IPS DF 6.9 (cell line): ENCODE measurements at places on chromosomes 4 and X.
A peak's percentile ranks its signal among the peaks of the same experiment; 100 is the strongest.

DNA sequence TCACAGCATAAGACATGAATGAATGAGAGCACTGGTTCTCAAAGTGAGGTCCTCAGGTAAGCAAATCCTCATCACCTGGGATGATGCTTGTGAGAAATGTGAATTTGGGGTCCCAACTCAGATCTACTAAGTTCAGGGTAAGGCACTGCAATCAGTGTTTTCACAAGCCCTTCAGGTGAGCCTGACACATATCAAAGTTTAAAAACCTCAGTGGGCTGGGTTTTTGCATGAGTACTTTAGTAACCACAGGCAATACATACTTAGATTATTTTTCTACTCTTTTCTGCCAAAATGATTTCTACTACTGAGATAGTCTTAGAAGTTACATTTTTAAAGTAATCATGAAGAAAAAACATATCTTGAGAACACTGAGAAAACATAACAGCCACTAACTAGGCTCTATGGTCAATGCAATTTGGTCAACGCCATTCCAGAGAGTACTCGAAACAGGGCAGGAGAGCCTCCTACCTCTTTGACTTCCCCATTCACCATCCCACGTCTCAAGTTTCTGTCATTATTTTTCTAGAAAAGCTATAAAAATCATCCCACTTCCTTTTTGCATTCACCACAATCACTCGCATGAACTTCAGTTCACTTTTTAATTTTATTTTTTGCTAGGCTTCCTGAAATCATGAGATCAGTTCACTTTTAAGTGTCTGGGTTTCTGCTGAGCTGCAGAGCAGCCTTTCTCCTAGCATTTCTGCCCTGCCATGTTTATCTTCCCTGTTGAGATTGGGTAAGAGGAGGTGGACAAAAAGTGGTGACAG lies 73.8 kb downstream of the MFAP3L start:
- DNase-seq = no peak

- DNase-seq = no peak
Measured at GRCh38 chrX:20267931-20268701, 1.4 kb upstream of the RPS6KA3 start.

GRCh38 chr4:60724623-60725022 lies 475.5 kb upstream of the ADGRL3 start:
- DNase-seq = no peak

GRCh38 chrX:143581240-143581639 lies 54.7 kb downstream of the SLITRK4 start:
- no peak for DNase-seq

DNA sequence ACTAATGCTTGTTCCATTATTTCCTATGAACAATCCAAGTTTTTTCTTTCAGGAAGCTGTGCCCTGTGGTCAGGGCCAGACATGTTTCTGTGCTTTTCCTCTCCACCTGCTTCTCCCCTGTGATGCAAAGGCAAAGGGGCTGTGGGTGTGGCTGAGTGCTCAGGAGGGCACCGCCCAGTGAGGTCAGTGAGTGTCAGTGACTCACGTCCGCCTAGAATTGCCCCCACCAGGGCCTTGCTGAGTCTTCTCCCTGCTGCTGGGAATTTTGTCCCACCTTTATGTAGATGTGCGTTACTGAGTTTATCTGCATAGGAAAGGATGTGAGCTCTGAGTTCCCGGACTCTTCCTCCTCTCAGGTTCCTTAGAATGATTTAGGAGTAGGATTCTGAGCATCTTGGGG lies 283.2 kb downstream of the DCHS2 start:
- peak; percentile 13 for DNase-seq

DNA sequence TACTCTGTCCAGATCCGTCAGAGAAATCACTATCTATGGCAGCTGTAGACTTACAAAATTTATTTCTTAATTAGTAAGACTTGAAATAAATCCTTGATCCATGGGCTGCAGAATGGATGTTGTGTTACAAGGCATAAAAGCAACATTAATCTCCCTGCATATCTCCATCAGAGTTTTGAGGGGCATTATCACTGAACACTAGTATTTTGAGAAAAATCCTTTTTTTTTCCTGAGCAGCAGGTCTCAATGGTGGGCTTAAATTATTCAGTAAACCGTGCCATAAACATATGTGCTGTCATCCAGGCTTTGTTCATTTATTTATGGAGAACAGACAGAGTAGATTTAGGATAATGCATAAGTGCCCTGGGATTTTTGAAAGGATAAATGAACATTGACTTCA lies 457.9 kb upstream of the CTSO start:
- no peak for DNase-seq

DNA sequence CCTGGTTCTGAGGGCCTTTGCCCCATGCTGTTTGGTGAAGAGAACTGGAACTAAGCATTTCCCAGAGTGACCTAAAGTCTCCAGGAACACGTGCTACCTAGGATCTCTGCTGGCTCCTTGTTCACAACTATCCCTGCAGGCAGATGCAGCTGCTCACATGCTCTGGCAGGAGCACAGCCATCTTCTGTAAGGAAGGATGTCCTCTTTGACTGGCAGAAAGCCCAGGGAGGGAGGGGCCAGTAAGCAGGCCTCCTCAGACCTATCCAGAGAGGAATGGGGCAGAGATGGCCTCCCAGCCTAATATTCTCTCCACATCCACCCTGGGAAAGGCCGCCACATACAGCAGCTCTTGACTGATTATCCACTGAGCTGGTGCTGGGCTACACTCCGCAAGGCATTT lies 142.8 kb upstream of the EOLA2 start:
- DNase-seq = no peak

DNA sequence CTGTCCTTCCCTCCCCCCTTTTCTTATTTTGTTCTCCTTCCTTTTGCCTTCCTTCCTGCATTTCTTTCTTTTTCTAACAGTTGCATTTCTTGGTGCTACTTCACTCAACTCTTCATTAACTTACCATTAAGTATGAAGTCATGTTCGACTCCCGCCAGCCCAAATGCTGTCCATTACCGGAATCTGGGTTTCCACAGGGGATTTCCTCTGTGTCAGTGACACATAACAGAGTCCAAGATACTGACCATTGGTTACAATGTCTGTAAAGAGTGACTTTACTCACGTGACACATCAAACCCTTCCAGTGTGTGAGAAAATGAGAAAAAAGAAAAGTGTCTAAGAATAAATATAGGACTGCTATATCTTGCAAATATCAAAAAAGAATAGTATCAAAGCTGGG lies 500.0 kb upstream of the FRG1 start:
- no peak for DNase-seq

GRCh38 chrX:48933757-48934156 lies 14.9 kb upstream of the PIM2 start:
- DNase-seq = no peak

- no peak for DNase-seq
Measured at GRCh38 chr4:17535906-17536305, 20.9 kb downstream of the CLRN2 start.

DNA sequence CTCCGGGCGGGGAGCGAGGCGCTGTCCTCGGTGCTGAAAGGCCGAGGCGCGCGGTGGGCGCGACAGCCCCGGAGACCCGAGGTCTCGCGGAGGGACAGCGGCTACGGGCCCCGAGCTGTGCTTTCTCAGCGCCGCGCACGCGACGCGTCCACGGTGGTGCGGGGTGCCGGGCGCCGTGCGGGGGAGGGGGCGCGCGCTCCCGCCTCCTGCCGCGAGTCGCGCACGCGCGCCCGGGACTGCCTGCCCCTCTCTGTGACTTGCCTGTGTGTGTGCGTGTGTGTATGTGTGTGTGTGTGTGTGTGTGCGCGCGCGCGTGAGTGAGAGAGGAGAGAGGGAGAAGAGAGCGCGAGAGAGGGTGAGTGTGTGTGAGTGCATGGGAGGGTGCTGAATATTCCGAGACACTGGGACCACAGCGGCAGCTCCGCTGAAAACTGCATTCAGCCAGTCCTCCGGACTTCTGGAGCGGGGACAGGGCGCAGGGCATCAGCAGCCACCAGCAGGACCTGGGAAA lies at the start of gene GRIA2:
Gene GRIA2 (plus strand): TSS at position 358 of the 511 bp plus-strand sequence. CDS start 315 bp downstream, outside the sequence.
- DNase-seq = no peak

GRCh38 chrX:41449615-41450014 lies 2.5 kb downstream of the NYX start:
- DNase-seq = no peak

GRCh38 chrX:123425904-123426303 lies 241.8 kb downstream of the GRIA3 start:
- no peak for DNase-seq

- no peak for DNase-seq
Measured at GRCh38 chr4:103402198-103402597, 204.1 kb upstream of the CENPE start.

DNA sequence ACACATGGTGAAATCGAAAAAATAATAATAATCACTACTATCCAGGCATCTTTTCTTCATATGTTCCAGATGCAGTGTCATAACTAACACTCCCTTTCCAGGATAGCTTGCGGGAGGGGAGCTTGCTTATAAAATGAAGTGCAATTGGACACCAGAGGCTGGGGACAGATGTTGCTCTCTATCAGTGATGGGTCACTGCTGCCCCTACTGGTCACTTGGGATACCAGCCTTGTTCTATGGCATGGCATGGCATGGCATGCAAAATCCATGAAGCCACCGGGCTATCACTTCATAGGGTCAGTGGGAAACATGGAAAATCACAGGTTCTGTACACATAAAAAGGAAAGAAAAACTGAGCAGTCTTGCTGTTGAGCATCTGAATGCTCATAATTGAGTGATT lies 168.1 kb downstream of the GLRA2 start:
- peak; percentile 18 for DNase-seq

GRCh38 chr4:133147286-133147821 lies 1.7 kb upstream of the PCDH10 start:
- no peak for DNase-seq

DNA sequence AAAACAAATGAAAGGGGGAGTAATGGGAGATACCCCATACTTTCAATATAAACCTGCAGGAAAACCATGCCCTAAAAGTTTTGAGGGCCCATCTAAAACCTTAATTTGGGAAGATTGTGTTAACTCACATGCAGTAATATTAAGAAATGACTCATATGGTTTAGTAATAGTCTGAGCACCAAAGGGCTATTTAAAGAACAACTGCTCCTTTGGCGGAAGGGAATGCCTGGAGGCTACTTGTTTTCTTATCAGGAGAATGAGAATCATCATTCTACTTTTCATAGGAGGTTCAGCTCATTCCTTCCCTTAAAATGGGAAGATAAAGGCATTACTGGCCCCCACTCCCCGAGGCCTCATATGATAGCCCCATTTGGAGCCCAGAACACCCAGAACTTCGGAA lies 47.6 kb downstream of the SPIN3 start:
- DNase-seq = no peak

- DNase-seq = no peak
Measured at GRCh38 chr4:5928274-5928673, 35.4 kb upstream of the CRMP1 start.

DNA sequence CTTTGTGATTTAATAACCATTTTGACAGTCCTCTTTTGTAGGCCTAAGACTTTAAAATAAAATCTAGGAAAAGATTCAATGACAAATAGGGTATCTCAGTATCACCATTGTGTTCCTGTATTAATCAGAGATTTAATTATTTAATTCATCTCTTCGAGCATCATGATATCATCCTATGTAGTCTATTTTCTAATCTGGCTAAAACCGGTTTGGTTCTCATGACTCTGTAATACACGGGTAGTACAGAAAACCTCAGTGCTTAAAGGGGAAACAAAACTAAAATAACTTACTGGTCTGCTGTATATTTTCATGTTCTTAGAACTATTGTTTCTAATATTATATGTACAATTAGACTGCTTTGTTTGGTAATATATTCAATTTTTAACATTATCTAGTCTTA lies 23.7 kb upstream of the FBXW7 start:
- DNase-seq = no peak

DNA sequence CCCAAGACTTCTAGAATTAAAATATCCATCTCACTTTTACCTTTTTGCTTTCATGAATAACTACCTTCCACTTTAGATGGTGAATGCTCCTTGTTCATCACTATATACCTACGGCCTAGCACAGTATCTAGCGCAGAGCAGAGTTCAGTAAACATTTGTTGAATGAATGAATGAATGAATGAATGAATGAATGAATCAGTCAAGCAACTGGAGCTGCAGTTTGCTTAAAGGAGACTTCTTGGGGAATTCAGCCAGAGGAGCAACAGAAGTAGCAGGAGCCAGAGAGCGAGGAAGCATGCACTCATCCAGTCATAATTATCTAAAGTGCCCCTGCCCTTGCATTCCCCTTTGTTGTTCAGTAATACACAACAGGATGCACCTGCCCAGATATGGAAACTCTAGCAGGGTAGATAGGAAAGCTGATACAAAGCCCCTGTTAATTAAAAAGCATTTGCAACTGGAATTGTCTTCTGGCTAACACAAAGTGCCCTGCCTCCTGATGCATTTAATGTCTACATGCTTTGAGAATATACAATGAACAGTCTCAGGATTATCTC lies 103.0 kb upstream of the MBNL3 start:
- DNase-seq = no peak

GRCh38 chr4:24747234-24747975 lies 48.0 kb upstream of the SOD3 start:
- no peak for DNase-seq

GRCh38 chrX:21778236-21778635 lies 20.3 kb upstream of the SMPX start:
- DNase-seq = no peak

DNA sequence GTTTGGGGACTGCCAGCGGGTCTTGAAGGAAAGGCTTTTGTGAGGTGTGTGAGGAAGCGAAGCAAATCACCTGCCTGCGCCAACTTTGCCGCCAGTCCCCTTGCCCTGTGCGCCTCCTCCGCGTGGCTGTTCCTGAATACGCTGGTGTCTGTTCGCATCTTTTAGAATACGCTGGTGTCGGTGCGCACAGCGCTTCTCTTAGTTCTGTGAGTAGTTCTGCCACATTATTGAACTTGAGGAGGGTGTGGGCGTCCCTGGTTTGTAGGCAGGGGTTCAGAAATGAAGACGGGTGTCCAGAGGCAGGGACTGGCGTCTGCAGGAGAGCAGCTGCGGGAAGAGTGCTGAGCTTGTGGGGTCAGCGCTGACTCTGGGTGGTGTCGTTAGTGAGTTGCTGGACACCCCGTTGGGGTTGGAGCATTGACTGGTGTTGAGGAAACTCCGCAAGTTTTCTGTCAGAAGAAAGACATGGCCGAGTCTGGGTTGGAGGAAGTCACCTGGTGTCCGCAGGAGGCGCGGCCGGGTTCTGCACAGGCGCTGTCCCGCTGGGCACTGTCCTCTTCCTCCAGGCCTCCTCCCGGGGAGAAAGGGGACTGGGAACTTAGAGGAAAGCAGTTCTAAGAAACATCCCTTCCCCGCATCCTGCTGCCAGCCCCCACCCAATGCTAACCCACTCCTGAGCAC lies 930 bp downstream of the ZNF718 start:
- no peak for DNase-seq

- DNase-seq = no peak
Measured at GRCh38 chr4:138864961-138865720, 150.4 kb upstream of the NOCT start.

DNA sequence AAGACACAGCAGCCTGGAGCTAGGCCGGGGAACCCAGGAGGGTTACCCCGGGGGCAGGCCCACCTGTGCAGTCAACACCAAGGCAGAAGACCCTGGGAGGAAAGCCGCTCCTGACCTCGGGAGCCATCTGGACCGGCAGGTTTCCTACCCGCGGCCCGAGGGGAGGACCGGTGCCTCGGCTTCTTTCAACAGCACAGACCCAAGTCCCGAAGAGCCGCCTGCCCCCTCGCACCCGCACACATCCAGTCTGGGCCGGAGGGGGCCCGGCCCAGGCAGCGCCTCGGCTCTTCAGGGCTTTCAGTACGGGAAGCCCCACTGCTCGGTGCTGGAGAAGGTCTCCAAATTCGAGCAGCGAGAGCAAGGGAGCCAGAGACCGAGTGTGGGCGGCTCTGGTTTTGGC lies 157.8 kb downstream of the SOWAHB start:
- no peak for DNase-seq

GRCh38 chr4:186341655-186342054 lies 75.7 kb downstream of the F11 start:
- DNase-seq = no peak
